ENCODE measurements at places on chromosomes 11 and 22.
A peak's percentile ranks its signal among the peaks of the same experiment; 100 is the strongest.

- DNase-seq: no peak
These were observed 53.5 kb downstream of the VSIG10L2 start for GRCh38 chr11:125999234-125999880.

GRCh38 chr11:122202951-122203456 lies 87.0 kb upstream of the BLID start:
- peak; percentile 29 for DNase-seq

GRCh38 chr11:115330684-115331482 lies 173.3 kb downstream of the CADM1 start:
- no peak for DNase-seq

DNA sequence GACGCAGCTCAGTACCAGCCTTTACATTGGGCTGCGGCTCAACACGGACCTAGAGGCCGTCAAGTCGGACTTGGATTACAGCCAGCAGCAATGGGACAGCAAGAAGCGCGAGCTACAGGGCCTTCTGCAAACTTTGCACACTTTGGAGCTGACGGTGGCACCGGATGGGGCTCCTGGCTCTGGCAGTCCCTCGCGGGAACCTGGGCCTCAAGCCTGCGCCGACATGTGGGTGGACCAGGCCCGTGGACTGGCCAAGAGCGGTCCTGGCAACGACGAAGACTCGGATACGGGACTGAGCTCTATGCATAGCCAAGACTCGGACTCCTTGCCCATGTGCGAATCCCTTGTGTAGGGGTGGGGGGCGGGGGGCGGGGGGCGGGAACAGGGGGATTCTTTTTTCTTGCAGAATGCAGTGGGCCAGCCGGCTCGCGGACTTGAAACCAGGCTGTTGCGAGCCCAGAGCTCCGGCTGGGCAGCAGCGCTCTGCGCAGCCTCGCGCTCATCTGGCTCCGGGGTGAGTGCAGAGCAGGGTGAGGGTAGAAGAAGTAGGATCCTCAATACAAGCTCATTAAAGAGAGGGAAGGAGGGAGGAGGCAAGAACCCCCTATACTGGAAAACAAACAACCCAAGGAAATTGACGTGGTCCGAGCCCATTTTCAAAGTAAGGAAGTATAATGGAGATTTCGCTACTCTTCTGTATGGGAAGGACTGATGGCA lies 1.8 kb downstream of the RASSF10 start:
- DNase-seq: no peak

GRCh38 chr22:17483688-17484372 lies 79.5 kb upstream of the SLC25A18 start:
- no peak for DNase-seq
